ENCODE measurements at places on chromosomes 11 and 22.

GRCh38 chr22:38907767-38908166, 35.8 kb upstream of the CBX6 start:
- DNase-seq: no peak

DNA sequence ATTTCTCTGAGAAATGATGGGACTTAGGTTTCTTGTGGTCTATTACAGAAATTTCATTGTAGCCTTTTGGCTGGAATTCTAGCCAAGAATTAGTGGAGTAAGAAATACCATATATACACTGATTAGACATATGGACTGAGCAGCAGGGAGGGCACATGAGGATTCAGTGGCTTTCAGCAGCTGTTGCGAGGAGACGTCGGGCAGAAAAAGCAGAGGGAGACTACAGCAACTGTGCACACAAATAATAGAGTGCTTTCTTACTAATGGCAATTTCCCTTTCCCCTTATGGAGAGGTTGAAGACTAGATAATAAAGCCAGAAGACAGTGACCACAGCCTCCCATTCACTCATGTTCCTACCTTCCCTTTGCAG, 35.4 kb upstream of the CCDC34 start:
- DNase-seq: no peak

GRCh38 chr22:48882636-48883200, 945.0 kb downstream of the BRD1 start:
- DNase-seq: no peak

DNA sequence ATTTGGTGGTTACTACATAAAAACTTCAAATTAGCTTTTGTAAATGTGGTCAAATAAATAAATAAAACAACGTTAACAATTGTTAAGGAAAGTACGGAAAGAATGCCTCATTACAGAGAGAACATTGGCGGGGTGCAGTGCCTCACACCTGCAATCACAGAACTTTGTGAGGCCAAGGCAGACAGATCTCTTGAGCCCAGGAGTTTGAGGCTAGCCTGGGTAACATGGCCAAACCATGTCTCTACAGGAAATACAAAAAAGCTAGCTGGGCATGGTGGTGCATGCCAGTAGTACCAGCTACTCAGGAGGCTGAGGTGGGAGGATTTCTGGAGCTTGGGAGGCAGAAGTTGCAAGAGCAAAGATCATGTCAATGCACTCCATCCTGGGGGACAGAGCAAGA, 59.4 kb upstream of the VPREB1 start:
- no peak for DNase-seq

GRCh38 chr11:11344045-11344444, 9.0 kb downstream of the CSNK2A3 start:
- DNase-seq: no peak

GRCh38 chr11:35427071-35427470, 7.7 kb upstream of the SLC1A2 start:
- DNase-seq: no peak

DNA sequence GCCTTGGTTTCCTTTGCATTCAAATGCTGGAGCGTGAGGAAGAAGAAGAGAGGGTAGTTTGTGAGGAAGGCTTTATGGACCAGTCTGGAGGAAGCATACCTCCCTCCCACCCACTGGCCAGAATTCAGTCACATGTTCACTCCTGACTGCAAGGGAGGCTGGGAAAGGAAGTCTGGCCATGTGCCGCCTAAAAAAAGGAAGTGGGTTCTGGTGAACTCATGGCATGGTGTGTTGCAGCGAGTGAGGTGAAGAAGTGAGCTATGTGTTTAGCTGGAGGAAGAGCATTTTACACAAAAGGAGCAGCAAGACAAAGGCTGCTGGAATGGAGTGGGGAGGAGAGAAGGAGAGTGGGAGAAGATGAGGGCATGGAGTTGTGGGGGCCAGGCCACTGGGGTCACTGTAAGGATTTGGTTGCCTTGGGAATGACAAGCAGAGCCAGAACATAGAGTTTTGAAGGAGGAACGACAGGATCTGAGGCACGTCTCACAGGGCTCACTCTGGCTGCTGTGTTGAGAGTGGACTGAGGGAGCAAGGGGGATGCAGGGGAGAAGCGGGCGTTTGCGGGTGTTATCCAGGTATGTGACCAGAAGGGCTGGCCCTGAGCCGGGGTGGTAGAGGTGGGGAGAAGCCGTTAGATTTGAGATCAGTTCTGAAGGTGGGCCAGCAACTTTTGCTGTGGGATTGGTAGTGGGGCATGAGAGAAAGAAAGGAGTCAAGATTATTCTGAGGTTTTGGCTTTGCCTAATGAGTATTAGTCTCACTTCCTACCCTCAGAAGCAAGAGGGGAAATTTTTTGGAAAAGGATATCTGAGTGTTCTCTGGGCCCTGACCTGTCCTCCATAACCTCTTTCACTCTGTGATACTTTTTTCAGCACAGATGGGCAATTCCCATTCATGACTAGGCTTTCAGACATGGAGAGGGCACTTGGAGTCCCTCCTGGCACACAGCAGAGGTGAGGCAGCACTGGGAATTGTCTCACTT, 26.4 kb downstream of the BMAL1 start:
- no peak for DNase-seq

DNA sequence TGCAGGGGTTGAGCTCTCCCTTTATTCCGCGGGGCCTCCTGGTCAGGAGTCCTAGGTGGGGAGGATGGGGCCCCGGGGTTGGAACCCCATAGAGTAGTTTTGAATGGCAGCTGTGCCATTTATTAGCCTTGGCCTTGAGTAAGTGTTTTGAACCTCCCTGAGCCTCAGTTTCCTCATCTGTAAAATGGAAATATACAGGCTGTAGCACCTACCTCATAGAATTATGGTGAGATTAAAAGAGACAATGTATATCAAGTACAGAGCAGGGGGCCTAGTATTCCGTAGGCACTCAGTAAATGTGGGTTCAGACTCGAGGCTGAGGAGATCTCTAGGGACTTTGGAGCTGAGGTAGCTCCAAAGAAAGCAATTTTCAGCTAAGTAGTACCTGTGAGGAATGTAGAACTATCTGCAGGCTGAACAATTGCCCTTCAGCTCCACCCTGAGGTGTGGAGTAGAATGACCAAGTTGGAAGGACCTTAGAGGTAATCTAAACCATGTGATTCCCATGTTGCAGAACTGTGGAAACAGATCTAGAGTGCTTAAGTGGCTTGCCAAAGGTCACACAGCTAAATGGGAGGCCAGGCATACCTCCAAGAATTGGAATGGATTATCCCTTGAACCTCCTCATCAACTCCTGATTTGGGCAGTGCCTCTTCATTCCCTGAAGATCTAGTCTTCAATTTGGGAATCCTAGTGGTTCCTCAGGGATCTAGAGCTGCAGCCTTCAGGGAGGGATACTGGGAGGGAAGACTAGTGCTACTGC, 682 bp downstream of the PGAP2 start:
- DNase-seq: no peak

GRCh38 chr11:11370255-11370961, 17.4 kb upstream of the CSNK2A3 start:
- no peak for DNase-seq

DNA sequence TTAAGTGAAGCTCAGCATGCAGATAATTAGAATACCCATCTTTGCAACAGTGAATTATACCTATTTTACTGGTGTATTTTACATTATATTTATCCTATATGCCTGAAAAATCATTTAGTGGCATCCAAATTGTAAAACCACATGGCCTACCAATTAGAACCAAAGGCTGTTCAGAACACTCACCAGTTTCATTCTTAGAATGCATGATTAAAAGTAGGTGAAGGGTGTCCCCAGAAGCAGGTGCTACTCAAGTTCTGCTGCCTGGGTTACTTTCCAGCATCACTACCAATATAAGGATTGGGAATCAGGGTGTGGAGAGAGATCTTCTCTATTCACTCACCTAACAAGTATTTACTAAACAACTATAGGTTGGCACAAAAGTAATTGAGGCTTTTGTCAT, 103.3 kb downstream of the SGSM3 start:
- DNase-seq: no peak

DNA sequence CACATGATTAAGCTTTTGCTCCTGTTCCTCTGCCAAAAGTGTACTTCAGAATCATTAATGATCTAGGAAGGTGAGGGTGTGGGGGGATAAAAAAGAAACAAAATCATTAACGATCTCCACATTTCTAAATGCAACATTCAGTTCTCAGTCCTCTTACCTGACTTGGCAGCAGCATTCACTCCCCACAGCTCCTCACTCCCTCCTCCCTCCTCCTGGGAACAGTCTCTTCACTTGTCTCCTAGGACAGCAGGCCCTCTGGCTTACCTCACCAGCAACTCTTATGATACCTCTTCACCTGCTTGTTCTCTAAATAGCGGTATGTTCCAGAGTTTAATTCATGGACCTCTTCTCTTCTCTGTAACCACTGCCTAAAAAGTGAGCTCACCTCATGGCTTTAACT, 56.5 kb upstream of the APOA1 start:
- no peak for DNase-seq

DNA sequence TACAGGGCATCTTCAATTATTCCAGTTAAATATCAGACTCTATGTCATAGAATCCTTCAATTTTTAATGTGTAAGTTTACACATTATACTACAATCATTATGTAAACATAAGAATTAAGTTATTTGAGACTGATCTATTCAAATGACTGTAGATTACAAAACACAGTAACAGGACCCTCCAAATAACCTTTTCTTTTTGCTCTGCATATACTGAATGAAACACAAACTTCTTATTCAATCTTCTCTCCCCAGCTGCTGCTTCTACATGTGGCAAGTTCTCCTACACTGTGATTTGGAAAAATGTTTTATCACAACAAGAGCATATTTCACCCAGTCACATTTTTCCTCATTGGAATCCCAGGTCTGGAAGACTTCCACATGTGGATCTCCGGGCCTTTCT, at the start of gene OR52J3:
TSS of gene OR52J3 (plus strand) at position 301 of the 400 bp plus-strand sequence. CDS start at position 301, 0 bp downstream.
- DNase-seq: no peak

GRCh38 chr11:102794382-102794781, 3.6 kb downstream of the MMP1 start:
- DNase-seq: no peak

- no peak for DNase-seq
Observed at GRCh38 chr22:44014241-44014640, 9.9 kb upstream of the PARVB start.

GRCh38 chr11:111414267-111414931, 35.3 kb upstream of the POU2AF1 start:
- no peak for DNase-seq

DNA sequence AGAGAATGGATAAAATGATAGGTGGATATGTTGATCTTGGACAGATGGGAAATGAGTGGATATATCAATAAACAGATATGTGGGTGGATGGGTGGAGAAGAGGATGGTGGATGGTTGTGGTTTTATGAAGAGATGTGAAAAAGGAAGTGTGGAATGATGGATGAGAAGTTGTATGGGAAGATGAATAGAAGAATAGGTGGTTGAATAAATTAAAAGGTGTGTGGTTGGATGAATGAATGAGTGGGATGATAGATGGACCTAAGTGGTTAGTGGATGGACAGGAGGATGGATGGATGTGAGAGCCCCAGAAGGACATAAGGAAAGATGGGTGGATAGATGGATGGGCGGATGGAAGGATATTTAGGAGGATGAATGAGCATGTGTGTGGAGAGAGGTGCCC, 913 bp upstream of the CD44 start:
- no peak for DNase-seq

- DNase-seq: no peak
Observed at GRCh38 chr22:47610764-47611163, 848.3 kb downstream of the TBC1D22A start.

GRCh38 chr11:16195651-16196050, 160.7 kb downstream of the SOX6 start:
- no peak for DNase-seq

- DNase-seq: no peak
Observed at GRCh38 chr11:94639901-94640721, 72.9 kb downstream of the PIWIL4 start.

DNA sequence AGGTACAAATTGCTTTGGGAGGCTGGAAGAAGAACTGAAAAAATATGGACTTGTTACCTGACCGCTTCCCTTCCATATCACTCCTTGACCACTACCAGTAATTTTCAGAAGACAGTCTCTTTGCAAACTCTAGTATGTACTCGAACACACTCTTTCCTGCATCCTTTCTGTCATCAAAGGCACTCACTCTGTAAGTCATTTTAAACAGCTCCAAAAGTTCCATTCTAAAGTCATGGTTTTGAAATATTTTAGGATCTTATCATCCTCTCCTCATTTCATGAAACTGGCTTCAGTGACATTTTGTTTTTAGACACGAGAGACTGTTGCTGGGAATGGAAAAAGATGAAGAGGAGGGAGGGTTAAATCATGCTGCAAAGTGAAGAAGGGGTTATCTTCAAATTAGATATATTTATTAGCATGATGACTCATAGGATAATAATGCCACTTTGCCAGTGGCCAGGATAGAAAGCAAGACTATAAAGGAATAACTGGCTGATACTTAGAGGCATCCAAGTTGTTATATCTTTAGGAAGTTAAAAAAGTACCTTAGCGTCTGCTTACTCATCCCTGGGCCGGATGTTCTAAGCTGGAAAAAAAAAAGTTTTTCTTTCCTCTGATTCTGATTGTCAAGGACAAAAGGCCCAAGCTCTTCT, 549.3 kb downstream of the METTL15 start:
- no peak for DNase-seq

- no peak for DNase-seq
Observed at GRCh38 chr22:34114406-34114805, 194.1 kb upstream of the LARGE1 start.

DNA sequence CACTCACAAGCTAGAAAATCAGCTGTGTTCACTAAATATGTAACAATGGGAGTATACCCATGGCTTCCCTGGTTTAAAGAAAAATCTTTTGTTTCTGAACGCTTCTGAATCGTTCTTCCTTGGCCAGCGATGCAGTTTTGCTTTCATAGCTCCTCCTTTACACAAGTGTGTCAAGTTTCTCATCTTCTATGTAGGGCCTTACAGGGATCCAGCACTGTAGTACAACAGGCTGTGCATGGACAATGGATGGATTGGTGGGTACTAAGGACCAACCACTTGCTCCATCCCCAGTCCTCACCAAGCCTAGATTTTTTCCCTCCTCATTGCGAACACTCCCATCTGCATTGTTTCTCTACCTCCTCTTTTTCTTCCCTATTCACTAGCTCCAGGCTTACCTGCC, 24.3 kb upstream of the POU2AF2 start:
- no peak for DNase-seq

DNA sequence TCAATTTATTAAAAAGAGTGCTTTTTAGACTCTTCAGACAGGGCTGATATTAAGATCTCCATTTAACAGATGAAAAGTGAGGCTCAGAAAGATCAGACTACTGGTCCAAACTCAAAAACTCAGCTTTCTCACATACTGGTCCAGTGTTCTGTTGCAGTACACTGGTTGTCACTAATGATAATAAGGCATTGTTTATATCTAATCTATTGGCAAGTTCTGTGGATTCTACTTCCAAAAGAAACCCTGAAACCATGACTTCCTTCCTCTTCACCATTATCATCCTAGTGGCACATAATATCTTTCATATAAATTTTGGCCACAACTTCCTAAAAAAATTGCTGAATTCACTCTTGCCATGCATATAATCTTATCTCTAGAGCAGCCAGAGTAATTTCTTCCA, 36.9 kb downstream of the F2 start:
- no peak for DNase-seq

- DNase-seq: no peak
Observed at GRCh38 chr11:69981119-69981784, 96.9 kb upstream of the ANO1 start.

GRCh38 chr11:109362059-109362458, 59.9 kb upstream of the C11orf87 start:
- DNase-seq: no peak

GRCh38 chr11:2825261-2825888, 60.2 kb downstream of the CDKN1C start:
- no peak for DNase-seq

GRCh38 chr11:35223371-35223796, 84.4 kb downstream of the CD44 start:
- DNase-seq: no peak

- DNase-seq: no peak
Observed at GRCh38 chr11:76762867-76763572, 20.1 kb upstream of the TSKU start.
